Endothelial cell (in vitro differentiated cells): ENCODE measurements at places on chromosomes 3 and 15.

DNA sequence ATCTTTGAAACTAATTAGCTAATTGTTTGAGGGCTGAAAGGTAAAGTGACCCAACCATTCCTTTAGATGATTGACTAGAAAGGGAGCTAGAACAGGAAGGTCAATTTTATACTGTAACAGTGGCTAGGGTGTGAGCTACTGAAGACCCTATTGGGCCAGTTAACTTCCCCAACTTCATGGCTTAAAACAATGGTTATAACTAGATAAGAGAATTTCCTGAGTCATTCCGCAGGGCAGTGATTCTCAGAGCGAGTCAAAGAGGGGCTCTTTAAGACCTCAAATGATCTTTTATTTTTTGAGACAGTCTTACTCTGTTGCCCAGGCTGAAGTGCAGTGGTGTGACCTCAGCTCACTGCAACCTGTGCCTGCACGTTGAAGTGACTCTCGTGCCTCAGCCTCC is 33.7 kb upstream of the TTBK2 start:
- no peak for DNase-seq
- peaks cover 2% of the 10 kb centered on the region for H3K27me3 ChIP-seq
- H3K36me3 ChIP-seq = peaks cover 36% of the 10 kb centered on the region
- no peak overlapping the region for H3K27ac ChIP-seq
- no peaks in the 10 kb centered on the region for H3K4me1 ChIP-seq

DNA sequence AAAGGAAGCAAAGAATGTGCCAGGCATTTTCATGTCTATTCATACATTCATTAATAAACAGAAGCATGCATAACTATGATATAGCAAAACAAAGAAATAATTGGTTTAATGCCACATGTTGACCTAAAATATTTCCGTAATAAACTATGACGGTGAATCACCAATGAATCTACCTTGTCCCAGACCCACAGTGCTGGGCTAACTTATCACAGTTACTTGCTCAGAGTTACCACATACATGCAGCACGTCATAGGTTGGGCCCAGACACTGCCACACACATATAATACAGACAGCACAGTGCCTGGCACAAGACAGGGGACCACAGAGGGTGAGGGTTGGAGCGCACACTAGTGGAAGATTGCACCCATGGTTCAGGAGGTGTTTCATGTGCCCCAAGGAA is 86.9 kb downstream of the ATP1B3 start:
- no peak overlapping the region for H3K4me3 ChIP-seq
- peaks cover 2% of the 10 kb centered on the region for H3K27me3 ChIP-seq
- no peak for DNase-seq

DNA sequence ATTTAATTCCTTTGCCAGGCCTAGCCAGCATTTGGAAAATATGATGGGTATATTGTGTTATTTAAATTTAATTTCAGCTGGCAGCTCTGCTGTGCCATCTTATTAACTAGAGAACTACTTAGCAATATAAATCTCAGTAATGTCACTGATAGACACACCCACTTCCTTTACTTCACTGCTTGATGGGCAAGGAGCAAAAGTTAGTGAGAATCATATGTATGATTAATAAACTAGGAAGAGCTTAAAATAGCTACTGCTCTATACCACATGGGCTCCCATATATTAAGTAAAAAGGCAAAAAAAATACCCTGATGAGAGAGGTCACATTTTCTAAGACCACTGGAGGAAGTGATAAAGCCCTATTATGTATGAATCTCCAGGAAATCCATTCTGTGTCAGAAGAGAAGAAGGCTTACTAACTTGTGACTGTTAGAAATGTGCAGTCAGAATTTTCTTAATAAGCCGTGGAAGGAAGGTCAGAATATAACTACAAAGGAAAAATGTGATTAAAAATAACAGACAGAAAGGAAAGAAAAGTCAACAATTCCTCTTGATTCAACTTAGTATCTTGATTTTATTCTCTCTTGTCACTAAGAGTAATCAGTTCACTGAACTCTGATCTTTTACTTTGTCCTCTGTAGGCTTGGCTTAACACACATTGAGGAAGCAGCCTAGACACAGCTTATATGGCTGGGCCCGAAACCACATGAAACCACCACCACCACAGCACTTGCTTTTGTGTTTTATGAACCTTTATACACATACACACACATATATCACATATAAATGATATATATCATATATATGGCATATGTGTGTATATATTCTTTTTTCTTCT is 1233.9 kb upstream of the ALCAM start:
- no peaks in the 10 kb centered on the region for H3K36me3 ChIP-seq
- no peak overlapping the region for H3K4me3 ChIP-seq
- no peaks in the 10 kb centered on the region for H3K27me3 ChIP-seq

- H3K4me3 ChIP-seq = no peak overlapping the region
- DNase-seq = no peak
- peaks cover 25% of the 10 kb centered on the region for H3K4me1 ChIP-seq
- no peaks in the 10 kb centered on the region for H3K36me3 ChIP-seq
- no peak overlapping the region for H3K27ac ChIP-seq
- H3K27me3 ChIP-seq = peaks cover 1% of the 10 kb centered on the region
Observed at GRCh38 chr15:38750786-38751185, 186.2 kb upstream of the RASGRP1 start.

- peaks cover 7% of the 10 kb centered on the region for H3K4me1 ChIP-seq
- DNase-seq = no peak
- peak overlapping the region; percentile 16 for H3K27ac ChIP-seq
- H3K4me3 ChIP-seq = no peak overlapping the region
Observed at GRCh38 chr3:48034000-48034516, 17.8 kb upstream of the MAP4 start.

GRCh38 chr15:58511599-58511987 is 79.8 kb downstream of the LIPC start:
- no peak overlapping the region for H3K27ac ChIP-seq
- no peak for DNase-seq
- peaks cover 3% of the 10 kb centered on the region for H3K27me3 ChIP-seq
- H3K4me3 ChIP-seq = no peak overlapping the region
- H3K36me3 ChIP-seq = no peaks in the 10 kb centered on the region
- H3K4me1 ChIP-seq = peaks cover 21% of the 10 kb centered on the region

DNA sequence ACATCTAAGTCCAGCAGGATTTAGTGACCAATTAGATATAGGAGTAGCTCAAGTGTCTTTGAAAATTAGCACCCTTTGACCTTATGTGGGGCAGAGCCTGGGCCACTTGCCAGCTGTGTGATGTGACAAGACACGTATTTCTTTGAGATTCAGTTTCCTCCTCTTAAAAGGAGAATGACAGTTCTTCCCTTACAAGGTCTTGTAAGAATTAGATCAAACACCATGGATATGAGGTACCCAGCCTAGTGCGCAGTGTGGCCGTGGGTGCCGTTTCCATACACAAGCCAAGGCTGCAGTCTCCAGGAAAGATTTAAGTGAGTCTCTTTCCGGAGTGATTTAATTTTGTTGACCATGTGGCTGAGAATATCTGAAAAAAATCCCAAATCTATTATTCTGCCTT is 46.3 kb downstream of the ARHGAP31 start:
- no peak overlapping the region for H3K27ac ChIP-seq
- H3K36me3 ChIP-seq = peaks cover 24% of the 10 kb centered on the region
- peaks cover 4% of the 10 kb centered on the region for H3K27me3 ChIP-seq
- peaks cover 36% of the 10 kb centered on the region for H3K4me1 ChIP-seq
- no peak for DNase-seq

DNA sequence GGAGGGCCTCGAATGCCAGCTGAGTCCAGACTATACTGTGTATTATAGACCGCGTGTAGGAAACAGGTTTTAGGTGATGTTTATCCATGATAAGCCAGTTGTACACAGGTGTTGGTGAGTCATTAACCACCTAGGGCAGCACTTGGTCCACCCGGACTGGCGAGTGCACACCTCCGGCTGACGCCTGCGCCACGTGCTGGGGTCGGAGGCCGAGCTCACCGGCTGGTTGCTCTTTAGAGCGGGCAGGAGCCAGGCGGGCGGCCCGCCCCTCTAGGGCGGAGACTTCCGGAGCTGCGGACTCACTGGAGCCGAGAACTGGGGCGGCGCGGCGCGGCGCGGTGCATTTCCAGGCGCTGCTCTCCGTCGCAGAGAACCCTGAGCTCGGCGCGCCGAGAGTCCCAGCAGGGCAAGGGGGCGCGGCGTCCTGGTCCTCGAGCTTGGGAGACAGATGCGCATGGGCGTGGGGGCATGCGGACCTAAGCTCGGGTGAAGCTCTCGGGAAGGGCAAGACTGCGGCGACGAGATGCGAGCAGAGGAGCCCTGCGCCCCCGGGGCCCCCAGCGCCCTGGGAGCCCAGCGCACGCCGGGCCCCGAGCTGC is at the start of gene ESYT3:
Gene ESYT3, plus strand, starts transcription at position 341 of the 599 bp plus-strand sequence. Its CDS starts 183 bp downstream, at position 524.
- H3K36me3 ChIP-seq = no peaks in the 10 kb centered on the region
- peak within 1 kb of the TSS; percentile 83 for H3K4me3 ChIP-seq
- peak within 1 kb of the TSS; percentile 12 for H3K27ac ChIP-seq
- DNase-seq = peak; percentile 65

GRCh38 chr3:150635526-150635925 is 32.4 kb downstream of the SELENOT start:
- H3K36me3 ChIP-seq = no peaks in the 10 kb centered on the region
- peak overlapping the region; percentile 61 for H3K27ac ChIP-seq
- peaks cover 14% of the 10 kb centered on the region for H3K4me1 ChIP-seq
- no peak overlapping the region for H3K4me3 ChIP-seq
- peaks cover 2% of the 10 kb centered on the region for H3K27me3 ChIP-seq

DNA sequence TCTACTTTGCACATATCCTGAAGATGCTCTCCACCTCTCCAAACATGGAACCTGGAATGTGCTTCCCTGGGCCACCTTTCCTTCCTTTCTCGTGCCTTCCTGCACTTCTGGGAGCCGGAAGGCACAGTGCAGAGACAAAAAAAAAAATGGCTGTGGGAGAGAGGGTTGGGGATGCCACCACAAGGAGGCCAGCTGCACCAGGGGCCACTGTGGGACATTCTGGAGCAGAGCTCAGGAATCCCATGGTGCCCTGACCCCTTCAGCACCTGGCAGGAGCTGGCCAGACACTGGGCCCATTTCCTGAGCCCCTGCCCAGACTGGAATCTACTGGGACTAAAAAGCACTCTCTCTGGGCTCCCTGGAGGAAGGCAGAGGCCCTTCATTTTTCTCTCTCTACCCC is 7.9 kb upstream of the BCL2L10 start:
- no peaks in the 10 kb centered on the region for H3K36me3 ChIP-seq
- no peak for DNase-seq
- peaks cover 7% of the 10 kb centered on the region for H3K4me1 ChIP-seq
- no peak overlapping the region for H3K4me3 ChIP-seq
- no peak overlapping the region for H3K27ac ChIP-seq
- H3K27me3 ChIP-seq = no peaks in the 10 kb centered on the region

DNA sequence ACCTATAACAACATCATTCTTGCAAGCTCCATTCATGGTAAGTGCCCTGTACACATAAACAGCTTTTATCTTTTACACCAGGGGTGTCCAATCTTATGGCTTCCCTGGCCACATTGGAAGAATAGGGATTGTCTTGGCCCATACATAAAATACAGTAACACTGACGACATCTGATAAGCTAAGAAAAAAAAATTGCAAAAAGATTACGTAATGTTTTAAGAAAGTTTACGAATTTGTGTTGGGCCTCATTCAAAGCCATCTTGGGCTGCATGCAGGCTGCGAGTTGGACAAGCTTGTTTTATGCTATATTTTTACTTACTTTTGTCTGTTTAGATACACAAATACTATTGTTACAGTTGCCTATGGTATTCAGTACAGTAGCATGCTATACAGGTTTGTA is 31.6 kb downstream of the ZNF654 start:
- H3K36me3 ChIP-seq = peaks cover 9% of the 10 kb centered on the region
- no peak overlapping the region for H3K27ac ChIP-seq
- DNase-seq = no peak
- no peaks in the 10 kb centered on the region for H3K27me3 ChIP-seq
- no peaks in the 10 kb centered on the region for H3K4me1 ChIP-seq

- no peak overlapping the region for H3K4me3 ChIP-seq
- peaks cover 5% of the 10 kb centered on the region for H3K27me3 ChIP-seq
- no peak for DNase-seq
- peaks cover 4% of the 10 kb centered on the region for H3K36me3 ChIP-seq
- H3K4me1 ChIP-seq = peaks cover 24% of the 10 kb centered on the region
Observed at GRCh38 chr15:98282656-98283332, 322.3 kb downstream of the ARRDC4 start.

- no peaks in the 10 kb centered on the region for H3K4me1 ChIP-seq
- H3K27me3 ChIP-seq = peaks cover 2% of the 10 kb centered on the region
- H3K27ac ChIP-seq = no peak overlapping the region
- no peak overlapping the region for H3K4me3 ChIP-seq
- H3K36me3 ChIP-seq = peaks cover 4% of the 10 kb centered on the region
- no peak for DNase-seq
Observed at GRCh38 chr3:2823031-2823430, 287.1 kb downstream of the IL5RA start.

- H3K36me3 ChIP-seq = no peaks in the 10 kb centered on the region
- peak overlapping the region; percentile 79 for H3K4me3 ChIP-seq
- peaks cover 63% of the 10 kb centered on the region for H3K27me3 ChIP-seq
- H3K27ac ChIP-seq = no peak overlapping the region
Observed at GRCh38 chr3:147410526-147411237, 1.5 kb downstream of the ZIC1 start.

DNA sequence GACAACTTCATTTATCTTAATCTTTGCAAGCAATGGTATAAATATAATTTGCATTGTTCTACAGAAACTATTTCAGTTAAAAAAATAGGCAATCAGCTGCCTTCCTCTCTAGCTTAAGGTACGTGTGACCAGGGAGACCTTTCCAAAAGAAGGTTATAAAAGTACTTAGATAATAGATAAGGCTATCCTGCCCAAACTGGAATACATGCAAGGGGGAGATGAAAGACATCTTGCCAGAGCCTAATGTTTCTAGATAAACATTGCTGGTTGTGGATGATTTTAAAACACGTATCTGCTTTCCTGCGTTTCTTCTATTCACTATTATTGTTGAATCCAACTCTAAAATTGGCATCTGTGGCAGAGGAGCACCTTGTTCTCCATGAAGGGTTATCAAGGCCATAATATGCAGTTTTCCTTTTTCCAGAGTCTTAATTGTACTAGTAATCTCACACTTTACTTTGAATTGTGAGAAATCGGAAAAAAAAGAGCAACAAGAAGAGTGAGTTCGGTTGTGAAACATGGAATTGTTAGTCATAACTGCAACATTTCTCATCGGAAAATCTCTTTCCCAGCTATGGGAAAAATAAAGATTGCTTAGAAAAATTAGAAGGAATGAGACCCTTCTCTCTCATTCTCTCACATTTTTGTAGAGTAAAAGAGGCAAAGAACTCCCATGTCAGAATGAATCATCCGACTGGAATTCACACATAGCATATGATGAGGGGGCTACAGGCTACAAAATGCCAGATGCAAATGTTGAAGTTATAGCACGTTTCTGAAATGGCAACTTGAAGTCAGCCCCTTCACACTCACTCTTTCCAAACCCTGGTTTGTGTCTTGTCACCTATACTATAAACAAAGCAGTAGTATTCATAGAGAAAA is 936.1 kb upstream of the NR2F2 start:
- DNase-seq = no peak
- H3K27ac ChIP-seq = no peak overlapping the region
- peaks cover 2% of the 10 kb centered on the region for H3K27me3 ChIP-seq
